SIG-M5 (cell line): ENCODE measurements at places on chromosomes 16 and 17.

DNA sequence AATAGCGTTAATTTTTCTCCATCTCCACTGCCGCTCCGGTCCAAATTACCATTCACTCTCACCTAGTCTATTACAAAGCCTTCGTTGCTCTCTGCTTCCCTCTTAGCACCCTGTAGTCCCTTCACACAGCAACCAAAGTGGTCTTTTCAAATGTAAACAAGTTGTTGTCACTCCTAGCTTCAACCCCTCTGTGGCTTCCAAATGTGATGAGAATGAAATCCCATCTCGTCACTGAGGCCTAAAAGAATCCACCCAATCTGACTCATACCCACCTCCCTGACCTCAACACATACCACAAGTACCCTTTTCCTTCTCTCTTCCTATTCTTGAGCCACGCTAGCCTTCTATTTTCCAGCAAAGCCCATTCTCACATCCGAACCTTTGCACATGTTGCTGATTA lies 2.2 kb upstream of the PELP1 start:
- DNase-seq: no peak

- DNase-seq: no peak
Measured at GRCh38 chr17:33055171-33055611, 63.5 kb downstream of the SPACA3 start.

- DNase-seq: no peak
Measured at GRCh38 chr17:50569592-50569991, 9.1 kb downstream of the CACNA1G start.

- no peak for DNase-seq
Measured at GRCh38 chr17:83009414-83010205, 69.8 kb upstream of the METRNL start.

DNA sequence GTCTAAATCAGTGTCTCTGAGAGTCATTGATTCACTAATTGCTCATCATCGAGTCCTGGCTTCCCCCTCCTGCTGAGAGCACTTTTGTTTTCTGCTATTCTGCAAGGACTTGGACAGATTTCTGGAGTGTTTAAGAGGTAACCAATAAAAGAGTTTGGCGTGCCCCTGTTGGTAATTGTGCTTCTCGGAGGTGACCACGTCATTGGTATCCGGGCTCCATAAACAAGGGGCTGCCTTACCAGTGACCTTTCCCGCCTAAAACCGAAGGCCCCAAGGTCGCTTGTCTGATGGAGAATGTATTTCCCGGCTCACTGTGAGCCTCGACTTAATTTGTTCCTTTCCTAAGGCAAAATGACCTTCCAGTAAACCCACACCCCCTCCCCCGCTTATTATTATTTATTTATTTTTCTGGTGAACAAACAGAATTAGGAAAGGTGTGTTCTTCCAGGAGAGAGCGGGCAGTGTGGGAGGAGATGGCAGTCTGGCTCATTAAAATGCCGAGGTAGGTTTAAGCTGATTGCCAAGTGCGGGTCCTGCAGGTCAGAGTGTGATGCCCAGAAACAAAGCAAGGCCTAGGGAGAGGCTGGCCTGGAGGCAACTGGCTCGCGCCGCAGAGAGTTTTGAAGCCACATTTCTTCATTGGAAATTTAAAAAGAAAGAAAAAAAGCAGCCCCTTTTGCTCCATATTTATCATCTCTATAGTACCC lies 30.2 kb downstream of the MSI2 start:
- no peak for DNase-seq

GRCh38 chr16:87706278-87707000 lies 59.3 kb downstream of the KLHDC4 start:
- DNase-seq: no peak

GRCh38 chr16:71360378-71360777 lies 1.9 kb downstream of the CALB2 start:
- no peak for DNase-seq

GRCh38 chr16:8761078-8761477 lies 36.4 kb downstream of the TMEM186 start:
- no peak for DNase-seq

DNA sequence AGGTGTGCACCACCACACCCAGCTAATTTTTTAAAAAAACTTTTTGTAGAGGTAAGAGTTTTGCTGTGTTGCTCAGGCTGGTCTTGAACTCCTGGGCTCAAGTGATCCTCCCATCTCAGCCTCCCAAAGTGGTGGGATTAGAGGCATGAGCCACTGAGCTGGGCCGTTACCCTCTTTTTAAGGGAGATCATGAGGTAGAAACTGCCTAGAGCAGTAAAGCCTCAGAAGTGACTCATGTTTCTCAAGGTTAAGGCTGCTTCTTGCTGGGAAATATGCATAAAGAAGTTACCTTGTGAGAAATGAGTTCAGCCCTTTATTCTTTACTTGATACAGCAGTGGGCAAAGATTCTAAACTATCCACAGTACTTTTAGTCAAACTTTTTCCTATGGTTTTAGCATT lies 38.2 kb downstream of the GRB2 start:
- DNase-seq: no peak

- DNase-seq: no peak
Measured at GRCh38 chr17:14197586-14197985, 39.1 kb downstream of the CDRT15 start.

DNA sequence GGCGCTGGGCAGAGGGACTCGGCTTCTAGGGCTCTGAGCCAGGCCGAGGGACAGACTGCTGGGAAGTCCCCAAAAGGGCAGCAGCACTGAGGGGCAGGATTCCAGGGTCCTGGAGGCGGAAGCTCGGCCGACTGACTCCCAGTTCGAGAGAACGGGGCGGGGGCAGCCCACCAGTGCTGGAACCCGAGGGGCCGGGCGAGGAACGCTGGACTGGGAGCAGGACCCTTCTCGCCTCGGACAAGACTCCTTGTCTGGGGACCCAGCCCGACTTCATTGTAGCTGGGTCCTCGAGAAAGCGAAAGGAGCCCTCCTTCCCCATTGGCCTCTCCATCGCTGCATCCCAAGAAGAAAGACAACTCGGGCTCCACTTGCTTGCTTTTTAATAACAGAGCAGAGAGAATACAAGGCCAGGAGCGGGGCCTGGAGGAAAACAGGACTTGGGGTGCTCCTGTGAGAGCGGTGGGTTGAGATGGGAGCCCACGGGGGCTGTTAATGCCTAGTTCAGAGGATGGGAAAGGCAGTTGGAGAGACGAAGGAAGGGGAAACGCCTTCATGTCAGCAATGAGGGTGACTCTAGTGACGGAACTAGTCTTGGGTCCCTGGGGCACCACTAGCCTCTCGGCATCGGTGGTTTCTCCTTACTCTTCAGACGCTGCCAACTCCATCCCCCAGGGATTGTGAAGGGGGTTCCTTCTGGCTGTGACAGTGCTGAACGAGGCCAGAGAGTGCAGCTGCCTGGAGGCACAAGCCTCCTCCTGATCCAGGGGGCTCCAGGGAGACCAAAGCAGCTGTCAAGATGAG lies 492 bp upstream of the CAMTA2 start:
- DNase-seq: no peak

GRCh38 chr17:73039282-73039681 lies 53.2 kb downstream of the SLC39A11 start:
- no peak for DNase-seq

DNA sequence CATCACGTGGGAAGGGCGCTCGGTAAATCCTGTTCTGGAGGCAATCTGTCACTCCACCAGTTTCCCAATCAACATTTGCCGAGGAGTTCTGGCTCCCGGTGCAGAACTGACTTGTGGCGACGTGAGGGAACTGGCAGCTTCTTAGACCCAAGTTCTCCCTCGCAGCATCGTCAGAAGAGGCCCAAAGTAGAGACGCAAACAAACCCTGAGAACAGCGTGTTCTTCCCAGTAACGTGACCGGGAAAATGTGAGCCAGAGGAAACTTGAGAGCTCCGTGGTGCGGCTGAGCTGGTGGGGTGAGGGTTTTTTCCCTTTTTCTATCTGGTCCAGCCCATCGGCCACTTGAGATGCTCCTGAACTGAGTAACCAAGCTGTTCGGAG lies 158.9 kb upstream of the CACNG5 start:
- DNase-seq: no peak

DNA sequence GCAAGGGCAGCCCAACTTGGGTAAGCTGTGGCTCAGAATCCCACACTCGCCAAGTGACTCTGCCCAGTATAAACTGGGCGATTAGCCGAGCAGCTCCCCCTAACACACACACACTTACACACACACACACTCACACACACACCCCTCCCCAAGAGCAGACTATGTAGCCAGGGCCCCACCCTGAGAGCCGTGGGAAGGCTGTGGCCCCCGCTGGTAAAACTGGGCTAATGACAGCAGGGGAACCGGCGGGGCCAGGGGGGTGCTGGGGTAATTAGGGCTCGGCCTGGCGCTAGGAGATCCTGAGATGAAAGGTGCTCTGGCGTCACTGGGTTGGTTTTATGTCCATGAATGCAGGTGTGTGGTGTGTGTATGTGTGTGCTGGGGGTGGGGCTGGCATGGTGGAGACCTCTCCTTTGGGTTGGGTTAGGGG lies 1.1 kb upstream of the THRA start:
- no peak for DNase-seq

GRCh38 chr16:79336437-79337229 lies 263.9 kb downstream of the MAF start:
- no peak for DNase-seq

GRCh38 chr17:17445925-17446665 lies 30.7 kb upstream of the MED9 start:
- no peak for DNase-seq

DNA sequence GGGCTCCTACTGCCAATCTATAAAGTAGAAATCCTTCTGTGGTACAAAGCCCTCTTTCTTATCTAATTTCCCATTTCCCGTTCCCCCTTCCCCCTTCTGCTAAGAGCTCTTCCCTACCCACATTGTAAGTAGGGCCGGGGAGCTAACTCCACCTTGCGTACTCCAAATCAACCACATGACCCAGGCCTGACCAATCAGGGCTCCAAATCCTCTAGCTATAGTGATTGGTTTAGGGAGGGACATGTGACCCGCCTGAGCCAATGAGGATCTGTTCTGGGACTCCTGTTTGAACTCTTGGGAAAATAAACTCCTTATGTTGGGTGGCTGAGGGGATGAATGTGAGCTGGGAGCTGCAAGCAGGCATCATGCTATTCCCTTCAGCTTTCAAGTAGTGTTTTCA lies 40.9 kb upstream of the MEOX1 start:
- DNase-seq: no peak

DNA sequence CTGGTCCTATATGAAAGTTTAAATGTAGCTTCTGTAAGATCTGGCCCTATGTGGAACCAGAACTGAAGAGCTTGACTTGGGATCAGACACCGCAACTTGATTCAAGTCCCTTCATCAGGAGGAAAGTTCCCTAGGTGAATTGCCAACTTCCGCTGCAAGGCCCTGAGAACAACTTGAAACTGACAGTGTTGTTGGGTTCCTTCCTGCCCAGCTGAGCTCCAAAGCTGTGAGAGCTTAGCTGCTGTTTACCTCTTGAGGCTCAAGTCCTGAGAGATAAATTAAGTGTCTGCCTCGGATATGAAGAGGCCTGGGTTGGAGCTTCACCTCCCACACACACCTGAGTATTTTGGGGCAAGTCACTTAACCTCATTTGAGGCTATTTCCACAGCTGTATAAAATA lies 44.7 kb downstream of the REXO5 start:
- DNase-seq: no peak

GRCh38 chr17:35934760-35935159 lies 4.2 kb upstream of the RDM1 start:
- DNase-seq: no peak

DNA sequence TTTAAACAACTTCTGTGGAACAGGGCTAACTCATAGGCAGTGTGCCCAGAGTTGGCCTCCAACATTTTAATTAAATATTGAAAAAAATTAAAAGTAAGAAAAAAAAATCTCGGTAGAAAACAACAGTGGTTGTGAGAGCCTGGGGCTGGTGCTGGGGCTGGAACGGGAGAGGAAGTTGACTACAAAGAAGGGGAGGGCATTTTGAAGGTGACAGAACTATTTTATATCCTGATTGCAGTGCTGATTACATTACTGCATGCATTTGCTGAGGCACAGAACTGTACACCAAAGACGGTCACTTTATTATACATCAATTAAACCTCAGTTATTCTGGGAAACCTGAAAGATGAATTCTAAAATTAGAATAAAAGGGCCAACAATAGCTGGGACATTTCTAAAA lies 142.5 kb downstream of the PARN start:
- DNase-seq: no peak

DNA sequence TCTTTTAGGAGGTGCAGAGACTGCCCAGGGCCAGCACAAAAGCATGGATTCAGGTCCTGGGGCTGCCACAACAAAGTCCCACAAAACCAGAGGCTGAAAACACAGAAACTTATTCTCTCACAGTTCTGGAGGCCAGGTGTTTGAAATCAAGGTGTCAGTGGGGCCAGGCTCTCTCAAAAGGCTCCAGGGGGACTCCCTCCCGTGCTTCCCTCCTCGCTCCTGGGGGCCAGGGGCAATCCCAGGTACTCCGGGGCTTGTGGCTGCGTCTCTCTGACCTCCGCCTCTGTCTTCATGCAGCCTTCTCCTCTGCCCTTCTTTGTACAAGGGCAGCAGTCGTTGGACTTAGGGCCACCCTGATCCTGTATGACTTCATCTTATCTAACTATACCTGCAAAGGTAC lies 8.3 kb upstream of the RBFOX3 start:
- DNase-seq: no peak

- no peak for DNase-seq
Measured at GRCh38 chr17:17732892-17733670, 51.8 kb downstream of the RAI1 start.

- no peak for DNase-seq
Measured at GRCh38 chr16:67723911-67724305, 4.8 kb upstream of the GFOD2 start.

GRCh38 chr16:12625716-12626115 lies 178.0 kb downstream of the CPPED1 start:
- no peak for DNase-seq

DNA sequence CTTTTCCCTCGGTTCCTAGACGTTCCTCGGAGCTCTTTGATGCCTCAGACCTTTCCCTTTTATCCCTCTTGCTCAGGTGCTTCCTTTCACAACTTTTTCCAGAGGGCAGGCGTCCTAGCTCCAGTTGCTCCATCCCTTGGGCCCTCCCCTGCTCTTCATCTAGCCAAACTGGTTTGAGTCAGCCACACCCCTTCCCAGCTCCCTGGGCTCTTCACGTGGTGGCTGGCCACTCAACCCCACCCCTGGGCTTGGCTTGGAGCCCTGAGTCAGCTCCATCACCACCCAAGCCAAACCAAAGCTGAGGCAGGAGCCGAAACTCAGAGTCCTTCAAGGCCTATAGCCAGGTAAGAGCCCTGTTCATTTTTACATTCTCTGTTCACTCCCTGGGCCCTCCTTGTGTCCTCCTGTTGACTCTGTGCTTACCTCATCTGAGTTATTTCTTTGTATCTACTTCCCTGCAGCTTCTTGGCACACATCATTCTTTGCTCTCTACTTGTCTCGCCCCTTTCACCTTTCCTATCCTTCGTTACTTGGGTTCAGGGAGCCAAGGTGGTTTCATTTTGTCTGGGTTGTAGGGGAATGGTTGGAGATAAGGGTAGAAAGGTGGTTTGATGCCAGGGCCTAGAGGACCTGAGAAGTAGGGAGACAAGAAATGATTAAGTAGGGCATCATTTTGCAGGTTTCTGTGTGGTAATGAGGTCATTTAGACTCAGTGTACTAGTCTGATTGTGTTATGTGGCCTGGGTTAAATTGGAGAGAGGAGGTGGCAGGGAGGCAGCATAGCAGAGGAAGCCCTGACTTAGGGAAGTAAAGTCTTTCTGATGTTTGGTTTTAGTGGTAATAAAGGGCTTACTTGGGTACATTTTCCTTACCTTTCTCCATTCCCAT lies 7.6 kb upstream of the PHKG2 start:
- DNase-seq: no peak
